ENCODE measurements at places on chromosomes 2 and 18.

DNA sequence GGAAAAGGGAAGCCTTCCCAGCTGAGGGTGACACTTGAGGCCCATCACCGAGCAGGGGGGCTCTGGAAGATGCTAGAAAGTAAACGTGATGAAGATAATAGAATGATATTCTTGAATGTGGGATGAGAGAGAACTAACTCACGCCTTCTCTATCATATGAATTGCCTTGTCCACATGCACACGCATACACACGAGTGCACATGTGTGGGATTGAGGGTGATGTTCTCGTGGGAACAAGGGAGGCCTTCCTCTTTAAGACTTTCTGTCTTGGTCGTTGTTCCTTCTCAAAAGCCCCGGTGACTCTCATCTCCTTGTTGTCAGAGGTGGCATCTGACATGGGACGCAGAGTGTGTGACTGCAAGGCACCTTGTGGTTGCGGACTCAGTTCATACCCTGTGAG lies 436.9 kb downstream of the ZNF516 start:
- no peak for DNase-seq

DNA sequence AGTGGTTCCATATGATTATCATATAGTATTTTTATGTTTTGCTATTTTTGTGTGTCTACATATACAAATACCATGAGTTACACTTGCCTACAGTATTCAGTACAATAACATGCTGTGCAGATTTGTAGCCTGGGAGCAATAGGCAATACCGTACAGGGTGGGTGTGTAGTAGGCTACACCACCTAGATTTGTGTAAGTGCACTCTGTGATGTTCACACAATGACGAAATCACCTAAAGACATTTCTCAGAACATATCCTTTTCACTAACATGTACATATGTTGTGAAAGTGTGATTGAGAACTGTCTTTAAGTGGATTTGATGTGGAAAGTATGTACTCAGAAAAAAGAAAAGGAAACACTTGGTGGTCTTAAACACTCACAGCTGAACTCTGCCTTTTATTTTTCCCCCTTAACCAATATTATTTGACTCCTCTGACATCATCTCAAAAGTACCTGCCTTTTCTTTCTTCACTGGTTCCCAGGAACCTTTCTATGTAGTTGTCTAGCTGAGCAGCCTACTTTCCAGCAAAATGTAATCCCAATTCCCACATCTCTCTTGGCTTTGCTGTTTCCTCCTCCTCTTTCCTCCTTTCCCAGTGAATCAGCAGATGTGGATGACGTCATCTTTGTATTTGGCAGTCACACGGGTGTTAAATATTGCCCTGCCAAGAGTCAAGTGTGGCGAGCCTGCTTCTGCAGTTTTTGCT lies 47.7 kb downstream of the OSBPL6 start:
- no peak for DNase-seq

DNA sequence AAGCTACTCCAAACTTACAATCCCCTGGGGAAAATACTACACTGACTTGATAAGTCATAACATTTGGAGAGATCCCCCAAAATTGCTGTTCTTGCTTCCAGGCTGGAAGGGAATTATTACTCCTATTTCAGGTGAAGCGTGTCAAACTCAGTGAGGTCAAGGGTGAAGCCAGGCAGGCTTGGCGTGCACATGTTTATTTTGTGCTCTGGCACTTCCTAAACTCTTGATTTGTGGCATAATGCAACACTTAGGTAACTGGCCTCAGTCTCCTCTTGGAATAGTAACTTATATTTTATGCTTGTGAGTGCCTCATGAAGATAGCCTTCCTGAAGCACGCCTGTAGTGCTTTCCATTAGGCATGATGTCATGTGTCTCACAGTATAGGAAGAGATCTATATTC lies 751.2 kb downstream of the CNTNAP5 start:
- DNase-seq: no peak

DNA sequence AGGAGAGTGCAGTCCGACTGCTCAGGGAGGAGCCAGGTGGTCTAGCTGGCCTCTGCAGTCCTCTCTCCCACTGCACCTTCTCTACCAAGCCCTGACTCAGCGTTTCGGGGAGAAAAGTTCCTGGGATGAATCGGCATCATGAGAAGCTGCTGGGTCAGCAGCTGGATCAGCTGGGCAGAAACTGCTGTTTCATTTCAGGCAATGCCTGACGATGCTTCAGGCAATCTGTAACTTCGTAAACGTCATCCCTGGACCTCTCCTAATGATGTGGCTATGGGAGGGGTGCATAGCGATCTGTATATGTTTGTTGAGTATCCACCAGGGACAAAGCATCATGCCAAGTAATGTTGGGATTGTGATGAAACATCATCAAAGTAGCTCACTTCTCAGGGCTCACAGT lies 20.7 kb downstream of the LIPG start:
- DNase-seq: no peak

All from GM20000 (cell line).